T-cell (primary cell): ENCODE measurements at places on chromosomes 5 and 9. TPM values are rescaled to one million over a fixed set of nuclear protein-coding genes. Genes with fewer than 3 reads are reported as not detected.

MARCHF11 gene
- not detected for total RNA-seq

- no peak for DNase-seq
Measured at GRCh38 chr9:125440411-125440810, 178.8 kb downstream of the GAPVD1 start.

DNA sequence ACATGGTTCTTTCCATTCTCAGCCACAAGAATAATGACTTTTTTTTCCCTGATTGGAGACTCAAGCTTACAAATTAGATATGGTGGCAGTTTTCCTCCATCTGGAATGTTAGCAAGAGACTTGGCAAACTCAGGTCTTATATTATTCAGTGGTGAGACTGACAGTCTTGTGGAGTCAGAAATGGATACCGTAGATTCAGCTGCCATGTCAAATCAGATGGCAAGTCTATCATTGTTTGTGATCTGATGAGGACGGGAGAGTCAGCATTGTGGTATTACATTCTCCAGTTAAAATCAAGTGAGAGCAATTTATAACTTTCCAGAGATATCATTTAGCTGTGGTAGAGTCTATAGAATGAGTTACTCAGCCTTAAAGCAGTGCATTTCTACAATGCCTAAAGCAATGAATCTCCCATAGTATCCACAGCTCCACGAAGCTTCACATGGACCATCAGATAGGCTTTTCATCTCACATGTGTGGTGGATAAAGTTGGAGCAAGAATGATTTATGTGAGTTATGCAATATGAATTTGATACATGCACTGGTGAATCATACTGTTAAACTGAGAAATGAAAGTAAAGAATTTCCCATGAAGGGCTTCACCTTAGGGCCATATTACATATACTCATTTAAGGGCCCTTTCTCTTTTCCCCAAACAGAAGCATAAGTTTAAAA, 430.6 kb downstream of the ZNF608 start:
- DNase-seq = no peak

DNA sequence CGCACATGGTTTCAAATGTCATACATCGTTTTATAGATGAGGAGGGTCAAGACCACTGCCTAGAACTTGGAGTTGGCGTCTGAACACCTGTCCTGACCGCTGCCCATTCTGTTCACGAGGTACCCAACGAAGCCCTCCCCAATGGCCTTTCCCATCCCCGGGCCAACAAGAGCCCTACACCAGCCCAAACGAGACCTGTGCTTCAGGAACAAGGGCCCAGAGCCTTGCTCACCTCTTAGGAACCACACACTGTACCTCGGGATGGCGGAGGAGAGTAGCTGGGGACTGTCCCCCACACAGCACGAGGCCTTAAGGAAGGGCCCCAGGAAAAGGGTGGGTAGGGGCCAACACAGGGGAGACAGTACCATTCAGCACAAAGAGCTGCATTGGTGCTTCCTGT, 3.0 kb downstream of the SURF6 start:
- DNase-seq = no peak

- DNase-seq = no peak
Measured at GRCh38 chr9:131060900-131061630, 35.3 kb upstream of the AIF1L start.

DNA sequence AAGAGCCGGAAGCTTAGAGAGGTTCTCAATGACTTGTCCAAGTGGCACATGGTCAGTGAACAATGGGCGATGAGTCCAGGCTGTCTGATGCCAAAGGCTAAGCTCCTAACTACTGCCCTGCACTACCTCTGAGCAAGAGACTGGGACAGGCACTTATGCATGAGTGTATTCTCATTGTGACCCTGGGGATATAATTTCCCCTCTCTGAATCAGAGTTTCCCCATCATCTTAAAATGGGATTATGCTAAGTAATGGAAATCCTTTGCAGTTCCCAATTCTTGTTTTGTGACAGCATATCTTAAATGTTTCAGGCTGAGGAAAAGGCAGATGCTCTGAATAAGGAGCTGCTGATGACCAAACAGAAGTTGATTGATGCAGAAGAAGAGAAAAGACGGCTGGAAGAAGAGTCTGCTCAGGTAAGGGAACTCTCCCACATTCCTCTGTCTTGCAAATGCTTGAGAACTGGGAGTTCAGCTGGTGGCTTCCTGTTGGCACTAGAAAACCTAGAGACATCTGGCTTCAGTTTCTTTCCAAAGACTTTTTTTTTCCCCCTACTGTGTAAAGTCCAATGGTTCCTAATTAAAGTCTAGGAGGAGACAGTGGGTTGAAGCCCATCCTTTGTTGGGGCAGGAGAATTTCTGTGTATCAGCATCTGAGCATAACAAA, 64.1 kb downstream of the GPR21 start:
- DNase-seq = no peak

GRCh38 chr5:33824516-33825195, 67.1 kb downstream of the ADAMTS12 start:
- DNase-seq = no peak

- DNase-seq = no peak
Measured at GRCh38 chr9:133768859-133769510, 30.8 kb upstream of the SARDH start.
